ENCODE measurements at places on chromosomes 2 and 18.
A peak's percentile ranks its signal among the peaks of the same experiment; 100 is the strongest.

GRCh38 chr18:55879331-55879730 lies 291.3 kb upstream of the TCF4 start:
- no peak for DNase-seq

GRCh38 chr2:237351046-237351445 lies 62.9 kb downstream of the COL6A3 start:
- DNase-seq: no peak

GRCh38 chr2:181655519-181655918 lies 1.4 kb downstream of the CERKL start:
- no peak for DNase-seq

- DNase-seq: peak; percentile 88
These were observed 13.8 kb upstream of the SATB2 start for GRCh38 chr2:199471443-199472057.

DNA sequence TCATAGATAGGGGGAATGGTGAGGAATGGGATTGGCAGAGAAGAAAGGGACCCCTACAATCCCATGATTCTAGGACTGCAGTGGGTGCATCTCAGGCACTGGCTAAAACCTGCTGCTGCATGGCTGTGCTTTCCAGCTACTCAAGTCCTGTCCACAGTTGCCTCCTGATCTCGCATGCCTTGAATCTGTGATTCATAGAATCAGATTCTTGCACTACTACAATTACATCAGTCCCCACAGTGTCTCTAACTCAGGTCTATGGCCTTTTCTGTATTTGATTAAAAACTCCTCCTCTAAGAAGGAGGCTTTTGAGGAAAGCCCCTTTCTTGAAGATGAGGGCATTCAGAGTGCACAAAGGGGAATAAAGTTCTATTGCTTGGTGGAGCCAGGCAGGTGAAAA lies 117.4 kb downstream of the LRATD1 start:
- no peak for DNase-seq

DNA sequence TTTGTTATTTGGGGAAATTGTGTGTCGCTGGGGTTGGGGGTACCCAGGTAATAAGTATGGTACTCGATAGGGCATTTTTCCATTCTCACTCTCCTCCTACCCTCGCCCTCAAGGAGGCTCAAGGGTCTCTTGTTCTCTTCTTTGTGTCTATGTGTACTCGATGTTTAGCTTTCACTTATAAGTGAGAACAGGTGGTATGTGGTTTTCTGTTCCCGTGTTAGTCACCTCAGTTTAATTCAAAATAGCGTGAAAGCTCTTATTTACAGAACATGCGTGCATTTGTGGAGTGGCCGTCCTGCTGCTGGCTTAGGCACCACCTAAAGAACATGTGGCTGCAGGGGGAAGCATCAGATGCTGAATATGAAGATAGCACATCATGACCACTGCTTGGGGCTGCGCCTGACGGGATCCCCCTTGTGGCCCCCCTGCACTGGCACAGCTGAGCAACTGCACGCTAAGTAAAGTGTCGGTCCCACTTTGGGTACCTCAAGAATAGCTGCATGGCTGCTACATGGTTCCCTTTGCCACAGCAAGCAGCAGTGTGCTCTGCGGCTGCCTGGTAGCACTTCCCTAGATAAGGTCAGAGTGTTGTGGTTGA lies 569.0 kb downstream of the DCDC2C start:
- no peak for DNase-seq

DNA sequence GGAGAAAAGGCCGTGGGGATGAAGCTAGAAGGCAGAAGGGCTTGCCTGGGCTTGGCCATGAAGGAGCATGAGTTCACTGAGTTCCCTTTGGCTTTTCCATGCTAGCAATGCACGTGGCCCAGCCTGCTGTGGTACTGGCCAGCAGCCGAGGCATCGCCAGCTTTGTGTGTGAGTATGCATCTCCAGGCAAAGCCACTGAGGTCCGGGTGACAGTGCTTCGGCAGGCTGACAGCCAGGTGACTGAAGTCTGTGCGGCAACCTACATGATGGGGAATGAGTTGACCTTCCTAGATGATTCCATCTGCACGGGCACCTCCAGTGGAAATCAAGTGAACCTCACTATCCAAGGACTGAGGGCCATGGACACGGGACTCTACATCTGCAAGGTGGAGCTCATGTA lies 2.9 kb downstream of the CTLA4 start:
- DNase-seq: no peak

GRCh38 chr18:45165176-45165713 lies 450.0 kb upstream of the SLC14A2 start:
- DNase-seq: no peak

DNA sequence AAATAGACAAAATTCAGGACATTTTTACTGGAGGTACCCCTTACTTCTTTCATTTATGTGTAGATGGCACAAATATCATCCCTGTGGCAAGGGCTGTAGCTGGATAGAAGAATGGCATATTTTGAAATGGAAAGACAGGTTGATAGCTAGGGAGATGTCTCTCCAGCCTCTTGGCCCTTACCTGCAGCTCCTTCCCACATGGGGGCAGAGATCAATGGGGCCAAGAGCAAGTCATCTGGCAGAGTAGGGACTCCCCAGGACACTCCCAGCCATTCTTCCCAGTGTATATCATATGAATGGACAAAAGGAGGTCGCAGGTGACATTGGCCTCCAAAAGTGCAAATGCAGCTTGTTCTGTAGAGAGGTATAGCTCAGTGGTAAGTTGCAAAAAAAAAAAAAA lies 192.2 kb upstream of the ATP5MC3 start:
- DNase-seq: no peak

All from suppressor macrophage treated with lipopolysaccharide for 1 hour (primary cell).